ENCODE measurements at places on chromosomes 1 and 21.

GRCh38 chr1:228004331-228004855 lies 2.4 kb upstream of the WNT3A start:
- DNase-seq, result no peak

- no peak for DNase-seq
These were observed 31.2 kb downstream of the FMN2 start for GRCh38 chr1:240122639-240123613.

DNA sequence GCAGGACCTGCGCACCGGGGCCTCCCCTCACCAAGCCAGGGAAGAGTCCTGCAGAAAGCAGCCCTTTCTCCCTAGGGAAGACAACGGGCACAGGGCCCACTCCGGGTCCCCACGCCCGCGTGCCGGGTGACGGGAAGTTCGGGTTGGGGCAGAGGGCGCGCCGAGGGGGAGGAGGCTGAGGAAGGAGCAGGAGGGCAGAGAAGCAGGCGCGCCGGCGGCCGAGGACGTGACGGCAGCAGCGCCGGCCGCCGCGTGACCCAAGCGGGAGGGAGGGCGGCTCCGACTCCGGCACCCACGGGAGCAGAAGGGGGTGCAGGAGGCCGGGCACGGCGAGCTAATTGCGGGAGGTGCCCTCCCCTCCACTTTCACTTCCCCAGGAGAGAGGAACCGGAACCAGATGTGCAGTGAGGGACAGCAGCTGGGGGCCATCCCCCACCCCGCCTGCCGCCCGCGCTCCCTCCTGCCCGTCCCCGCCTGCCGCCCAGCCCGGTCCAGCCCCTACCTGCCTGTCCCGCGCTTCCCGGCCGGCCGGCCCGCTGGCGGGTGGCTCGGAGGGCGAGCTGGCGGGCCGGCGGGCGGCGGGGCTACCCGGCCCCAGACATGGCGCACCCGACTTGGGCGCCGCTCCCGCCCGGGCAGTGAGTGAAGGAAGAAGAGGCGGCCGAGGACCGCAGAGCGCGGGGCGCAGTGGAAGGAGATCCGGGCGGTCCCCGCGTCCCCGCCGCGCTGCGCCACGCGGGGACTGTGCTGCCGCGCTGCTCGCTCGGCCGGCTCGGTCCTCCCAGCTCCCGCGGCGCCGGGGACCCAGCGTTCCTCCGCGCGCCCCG lies 510 bp downstream of the DENND4B start:
- no peak for DNase-seq

GRCh38 chr1:88700425-88701013 lies 16.4 kb downstream of the PKN2 start:
- no peak for DNase-seq

DNA sequence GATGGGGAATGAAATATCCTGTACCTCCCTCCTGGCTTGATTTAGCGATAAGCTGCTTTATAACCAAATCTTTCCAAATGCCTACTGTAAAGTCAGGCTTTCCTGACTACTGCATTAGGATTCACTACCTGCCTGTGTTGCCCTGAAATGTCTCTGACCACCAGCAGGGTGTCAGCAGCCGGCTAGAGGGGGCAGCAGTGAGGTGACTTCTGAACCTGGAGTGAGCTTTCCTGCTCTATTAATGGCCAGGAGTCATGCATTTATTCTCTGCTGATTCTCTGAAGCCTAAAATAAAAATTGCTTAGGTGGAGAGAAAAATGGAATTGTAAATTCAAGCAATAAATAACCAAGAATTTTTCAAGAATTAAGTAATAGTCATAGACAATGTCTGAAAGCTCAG lies 2.5 kb downstream of the BACE2 start:
- DNase-seq, result no peak

DNA sequence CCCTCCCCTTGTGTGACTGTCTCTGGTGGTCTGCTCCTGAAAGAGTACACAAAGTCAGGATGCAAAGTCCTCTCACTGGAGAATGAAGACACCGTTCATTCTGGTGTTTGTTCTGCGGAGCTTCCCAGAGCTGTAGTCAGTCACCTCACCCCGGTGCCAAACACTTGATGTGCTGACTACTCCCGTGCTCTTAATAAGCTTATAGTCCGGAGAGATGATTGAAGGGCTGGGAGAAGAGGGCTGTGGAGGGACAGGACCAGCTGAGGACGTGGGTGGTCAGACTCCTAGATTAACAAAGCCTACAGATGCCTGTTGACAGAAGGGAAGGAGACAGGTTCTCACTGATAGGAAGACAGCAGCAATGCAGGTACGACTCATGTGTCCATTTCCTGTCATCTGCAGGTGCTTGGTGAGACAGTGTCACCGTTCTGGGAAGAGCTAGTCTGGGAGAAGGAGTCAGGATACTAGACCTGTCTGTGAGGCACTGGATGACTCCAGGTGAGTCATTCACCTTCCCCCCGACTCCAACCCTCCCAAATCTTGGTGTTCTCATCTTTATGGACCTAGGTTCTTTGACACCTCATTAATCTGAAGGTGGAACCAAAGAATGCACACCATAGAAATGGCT lies 40.4 kb upstream of the LRRN2 start:
- DNase-seq, result no peak

DNA sequence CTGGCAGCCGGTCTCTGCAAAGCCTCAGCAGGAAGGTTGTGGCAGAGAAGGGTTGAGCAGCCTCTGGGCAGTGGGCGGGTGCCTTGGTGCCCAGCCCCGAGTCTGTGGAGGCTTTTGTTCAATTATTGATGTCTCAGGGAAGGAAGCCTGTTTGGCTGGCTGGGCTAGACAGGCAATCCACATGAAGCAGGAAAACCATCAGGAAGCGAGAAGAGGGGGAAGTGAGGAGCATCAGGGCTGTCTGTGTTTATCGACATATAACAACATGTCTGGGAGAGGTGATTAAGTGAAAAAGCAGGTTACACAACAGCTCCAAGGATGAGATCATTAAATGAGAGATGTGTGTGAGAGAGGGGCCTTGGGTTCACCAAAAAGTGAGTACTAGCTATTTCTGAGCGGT lies 105.4 kb downstream of the UBE2U start:
- DNase-seq, result no peak

- DNase-seq, result no peak
These were observed 646.3 kb downstream of the KIF26B start for GRCh38 chr1:245800901-245801605.

DNA sequence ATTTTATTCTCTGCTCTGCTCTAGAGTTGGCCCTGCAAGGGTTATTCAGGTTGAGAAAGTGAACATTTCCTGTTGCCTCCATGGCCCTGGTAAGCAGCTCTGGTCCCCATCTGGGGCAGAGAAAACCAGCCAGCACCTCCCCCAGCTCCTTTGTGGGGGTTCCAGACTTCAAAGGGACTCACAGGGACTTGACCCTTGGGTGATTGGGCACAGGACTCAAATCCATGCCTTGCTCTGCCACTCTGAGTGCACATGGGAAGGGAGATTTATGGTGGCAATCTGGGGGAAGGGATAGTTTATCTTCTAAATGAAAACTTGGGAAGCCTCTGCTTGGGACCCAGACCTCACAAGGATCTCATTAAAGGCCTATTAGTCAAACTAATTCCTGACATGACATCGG lies 212.8 kb downstream of the FOXD2 start:
- DNase-seq, result no peak

DNA sequence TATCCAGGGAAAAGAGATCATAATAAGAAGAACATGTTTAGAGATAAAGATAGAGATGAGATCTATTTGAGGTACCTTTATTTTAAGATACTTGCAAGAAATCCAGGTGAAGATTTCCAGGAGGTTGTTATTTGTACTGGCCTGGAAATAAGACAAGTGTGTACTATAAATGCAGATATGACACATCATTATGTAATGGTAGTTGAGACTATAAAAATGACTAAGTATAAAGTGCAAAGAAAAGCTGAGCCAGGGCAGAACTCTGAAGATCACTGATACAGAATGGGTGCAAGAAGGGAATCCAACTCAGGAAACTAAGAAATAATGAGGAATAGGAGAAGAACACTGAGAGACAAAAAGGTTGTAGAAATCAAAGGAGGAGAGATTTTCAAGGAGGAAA lies 378.2 kb upstream of the PBX1 start:
- no peak for DNase-seq

- DNase-seq, result no peak
These were observed 29.5 kb downstream of the PIK3R3 start for GRCh38 chr1:46102769-46103476.

GRCh38 chr1:225866061-225866837 lies 15.9 kb downstream of the TMEM63A start:
- no peak for DNase-seq

DNA sequence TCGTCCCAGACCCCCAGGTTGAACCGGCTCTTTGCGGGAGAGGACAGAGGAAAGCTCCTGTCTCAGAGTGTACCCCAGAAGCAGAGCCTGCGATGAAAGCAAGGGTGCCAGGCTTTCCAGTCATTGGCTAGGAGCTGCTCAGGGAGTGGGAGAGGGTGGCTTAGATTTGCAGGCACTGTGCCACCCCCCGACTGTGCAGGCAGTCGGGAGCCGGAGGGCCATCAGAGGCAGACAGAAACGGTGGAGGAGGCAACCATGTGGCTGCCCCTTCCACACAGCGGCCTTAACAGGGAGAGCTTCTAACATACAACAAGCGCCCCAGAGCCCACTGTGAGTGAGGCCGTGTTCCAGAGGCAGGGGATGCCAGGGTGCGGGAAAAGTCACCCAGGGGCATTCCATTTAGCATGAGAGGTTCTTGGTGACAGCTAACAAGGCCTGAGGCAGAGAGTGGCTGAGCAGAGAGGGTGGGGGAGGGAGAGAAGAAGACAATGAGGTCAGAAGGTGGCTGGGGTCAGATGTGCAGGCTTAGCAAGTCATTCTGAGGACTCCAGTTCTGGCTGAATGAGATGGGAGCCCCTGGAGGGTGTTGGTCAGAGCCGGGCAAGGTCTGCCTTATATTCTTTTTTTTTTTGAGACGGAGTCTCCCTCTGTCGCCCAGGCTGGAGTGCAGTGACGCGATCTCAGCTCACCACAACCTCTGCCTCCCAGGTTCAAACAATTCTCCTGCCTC lies 9.5 kb upstream of the C1orf167 start:
- DNase-seq, result no peak

- no peak for DNase-seq
These were observed 63.7 kb downstream of the TENT5C start for GRCh38 chr1:117669572-117669971.

DNA sequence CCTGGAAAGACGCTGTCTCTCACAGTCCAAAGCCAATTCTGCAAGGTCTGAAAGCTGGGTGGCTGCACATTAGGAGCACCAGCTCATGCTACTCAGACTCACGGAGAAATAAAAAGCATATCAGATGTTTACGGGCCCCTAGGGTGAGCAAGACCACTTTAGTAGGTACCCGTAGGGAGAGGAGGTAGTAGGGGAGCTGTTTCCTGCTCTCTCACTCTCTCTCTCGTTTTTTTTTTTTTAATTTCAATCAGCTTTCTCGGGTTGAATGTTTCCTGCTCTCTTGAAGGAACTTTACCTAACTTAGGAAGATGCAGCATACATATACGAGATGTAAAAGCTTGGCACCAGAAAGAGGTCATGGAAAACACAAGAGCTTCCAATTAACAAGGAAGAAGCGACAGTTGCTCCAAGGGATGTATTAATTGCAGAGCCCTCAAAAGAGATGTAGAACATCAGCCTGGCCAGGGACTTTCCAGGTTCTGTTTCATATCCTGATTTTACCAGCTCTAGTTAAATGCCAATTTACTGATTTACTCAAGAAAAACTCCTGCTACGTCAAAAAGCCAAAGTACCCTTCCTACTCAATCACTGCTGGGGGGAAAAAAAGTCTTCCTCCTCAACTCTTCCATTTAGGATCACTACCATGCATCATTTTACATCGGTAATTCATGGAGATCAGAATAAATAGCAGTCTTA lies 3.1 kb downstream of the LORICRIN start:
- no peak for DNase-seq

- DNase-seq, result no peak
These were observed 15.5 kb downstream of the FYB2 start for GRCh38 chr1:56803561-56804156.

DNA sequence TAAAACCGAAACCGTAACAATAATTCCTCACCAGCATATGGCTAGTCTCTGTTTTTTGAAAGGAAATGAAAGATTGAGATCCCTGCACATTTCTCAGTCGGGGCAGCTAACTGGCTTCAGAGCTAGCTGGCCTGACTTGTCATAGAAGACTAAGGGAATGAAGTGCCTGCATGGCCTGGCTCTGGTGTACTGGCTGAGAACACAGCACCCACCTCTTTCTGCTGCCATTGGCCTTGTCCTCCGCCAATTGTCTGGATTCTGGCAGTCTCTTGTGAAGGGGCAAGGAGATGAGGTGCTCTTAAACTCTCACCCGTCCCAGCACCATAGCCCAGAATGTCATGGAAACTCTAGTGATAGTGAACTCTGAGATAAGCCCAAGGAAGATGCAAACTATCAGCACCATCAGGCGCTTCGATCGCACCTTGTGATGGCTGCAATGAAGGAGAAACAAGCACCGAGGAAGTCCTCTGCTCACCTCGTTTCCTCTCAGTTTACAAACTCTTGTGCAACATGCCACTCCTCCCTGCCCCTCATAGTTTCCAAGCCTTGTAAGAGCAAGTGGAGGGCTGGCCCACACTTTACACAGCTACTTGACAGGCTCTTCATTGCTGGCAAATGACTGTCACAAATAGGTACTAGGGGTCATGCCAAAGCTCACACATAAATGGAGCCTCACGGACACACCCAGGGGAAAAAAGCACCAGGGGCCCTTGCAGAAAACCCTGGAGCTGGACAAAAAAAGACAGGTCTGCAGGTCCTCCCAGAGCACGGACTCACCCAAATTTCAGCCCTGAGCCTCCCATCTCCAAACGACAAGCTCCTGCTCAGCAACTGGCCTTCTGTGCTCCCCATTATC lies 16.4 kb downstream of the INPP5B start:
- no peak for DNase-seq

DNA sequence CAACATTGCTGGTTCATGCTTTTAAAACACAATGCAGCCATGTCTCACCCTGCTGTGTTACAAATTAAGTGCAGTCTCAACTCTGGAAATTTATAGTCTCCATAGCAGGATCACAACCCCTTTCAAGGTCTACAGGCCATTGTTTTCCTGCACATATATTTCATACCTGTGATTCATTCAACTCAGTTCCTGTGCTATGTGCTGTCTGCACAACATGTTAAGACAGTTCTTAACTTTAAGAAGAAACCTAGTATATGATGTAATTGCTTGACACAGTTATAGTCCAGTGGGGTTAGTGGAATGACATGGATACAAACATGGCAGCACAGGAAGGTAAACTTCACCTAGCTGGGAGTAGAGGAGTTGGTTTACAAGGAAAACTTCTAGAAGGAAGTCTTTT lies 106.4 kb downstream of the IFI44 start:
- no peak for DNase-seq

GRCh38 chr1:46289976-46290375 lies 13.4 kb downstream of the LRRC41 start:
- DNase-seq, result no peak

DNA sequence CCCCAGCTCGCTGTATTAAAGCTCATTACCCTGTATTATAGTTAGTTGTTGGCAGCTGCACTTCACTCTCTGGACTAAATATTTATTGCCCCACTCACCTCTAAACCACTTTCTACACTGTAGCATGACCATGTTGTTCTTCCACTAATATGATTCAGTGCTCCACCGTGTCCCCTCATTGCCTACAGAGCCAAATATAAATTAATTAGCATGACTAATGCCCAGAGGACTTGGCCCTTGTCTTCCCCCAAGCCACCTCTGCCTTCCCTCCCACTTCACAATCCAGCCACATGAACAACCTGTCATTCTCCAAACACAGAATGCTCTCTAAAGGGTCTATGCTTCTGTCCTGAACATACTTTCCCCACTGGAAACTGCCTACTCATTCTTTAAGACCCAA lies 276.5 kb downstream of the PLPP3 start:
- DNase-seq, result no peak

- DNase-seq, result no peak
These were observed 3.9 kb downstream of the ID3 start for GRCh38 chr1:23555270-23555985.

GRCh38 chr21:37878946-37879660 lies 37.2 kb downstream of the KCNJ6 start:
- DNase-seq, result no peak

Measured in cortex of kidney (tissue), 1 donor.